Bladder microvascular endothelial cell (primary cell): ENCODE measurements at places on chromosomes 4 and X. TPM values are rescaled to one million over a fixed set of nuclear protein-coding genes. Genes with fewer than 3 reads are reported as not detected.

MID2 gene
- 41.8 and 138 TPM in 2 replicates for total RNA-seq

COL25A1 gene
- total RNA-seq, result 0.16 and 6.4 TPM in 2 replicates

OTUD4 gene
- total RNA-seq, result 14.2 and 42.7 TPM in 2 replicates

FAM236A gene
- not detected in 2 replicates for total RNA-seq

SRPK3 gene
- total RNA-seq, result under 0.01 and 0.44 TPM in 2 replicates

SMIM10L2A gene
- total RNA-seq, result 0.49 and 0.50 TPM in 2 replicates

COX7B2 gene
- total RNA-seq, result not detected in 2 replicates

CHIC2 gene
- 35.3 and 77.2 TPM in 2 replicates for total RNA-seq

SERPINA7 gene
- total RNA-seq, result not detected in 2 replicates

GRSF1 gene
- total RNA-seq, result 54.9 and 83.3 TPM in 2 replicates

BEX5 gene
- 0.16 TPM in 1 of 2 replicates, not detected in the other for total RNA-seq

CSN1S1 gene
- not detected in 2 replicates for total RNA-seq

CT55 gene
- total RNA-seq, result not detected in 2 replicates

FAM199X gene
- total RNA-seq, result 16.5 and 30.7 TPM in 2 replicates

FAM149A gene
- 0.19 and 0.32 TPM in 2 replicates for total RNA-seq

ZNF157 gene
- total RNA-seq, result 0.06 TPM in 1 of 2 replicates, not detected in the other

CTPS2 gene
- 8.9 and 16.9 TPM in 2 replicates for total RNA-seq

ASMT gene
- total RNA-seq, result not detected in 2 replicates

MFAP3L gene
- total RNA-seq, result 0.16 and 43.0 TPM in 2 replicates

FREM3 gene
- 0.32 and 0.76 TPM in 2 replicates for total RNA-seq

S100G gene
- total RNA-seq, result not detected in 2 replicates
